ENCODE measurements at places on chromosomes 3 and 15. TPM values are rescaled to one million over a fixed set of nuclear protein-coding genes. Genes with fewer than 3 reads are reported as not detected.

FAM107A gene
- total RNA-seq, result not detected

CELSR3 gene
- 30.1 TPM for total RNA-seq

ACTRT3 gene
- total RNA-seq, result 0.82 TPM

TLE3 gene
- total RNA-seq, result 80.7 TPM

RASL12 gene
- 10.1 TPM for total RNA-seq

GABRG3 gene
- total RNA-seq, result 0.25 TPM

GRCh38 chr3:141448606-141449220, 38.1 kb upstream of the RASA2 start:
- DNase-seq, result no peak

- no peak for DNase-seq
Observed at GRCh38 chr3:1117843-1118473, 25.1 kb downstream of the CNTN6 start.

DNA sequence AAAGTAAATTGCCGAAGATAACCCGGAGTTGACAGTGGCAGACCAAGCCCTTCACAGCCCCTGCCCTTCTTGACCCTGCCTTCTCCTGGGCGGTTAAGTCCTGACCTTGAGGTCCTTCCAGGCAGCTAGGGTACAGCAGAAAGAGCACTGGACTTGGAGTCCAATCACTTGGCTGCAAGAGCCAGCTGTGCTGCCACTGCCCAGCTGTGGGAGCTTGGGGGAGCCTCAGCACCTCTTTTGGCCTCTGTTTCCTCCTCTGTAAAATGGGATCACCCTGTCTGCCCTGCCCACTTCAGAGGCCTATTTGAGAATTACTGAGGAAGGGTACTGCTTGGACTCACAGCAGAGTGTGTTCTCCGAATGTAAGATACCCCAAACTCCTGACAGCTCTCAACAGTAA, 66.2 kb upstream of the SMAD6 start:
- no peak for DNase-seq

DNA sequence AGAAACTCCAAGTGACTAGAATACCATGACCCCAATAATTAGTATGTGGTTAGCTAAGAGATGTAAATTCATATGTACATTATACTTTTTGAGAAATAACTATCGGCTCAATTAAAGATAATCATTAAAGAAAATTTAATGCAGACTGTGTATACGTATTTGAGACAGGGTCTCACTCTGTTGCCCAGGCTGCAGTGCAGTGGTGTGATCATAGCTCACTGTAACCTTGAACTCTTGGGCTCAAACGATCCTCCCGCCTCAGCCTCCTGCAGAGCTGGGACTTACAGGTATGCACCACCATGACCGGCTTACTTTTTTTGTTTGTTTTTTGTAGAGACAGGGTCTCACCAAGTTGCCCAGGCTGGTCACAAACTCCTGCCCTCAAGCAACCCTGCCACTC, 8.7 kb upstream of the CSTA start:
- DNase-seq, result no peak

- no peak for DNase-seq
Observed at GRCh38 chr3:20861454-20861853, 675.4 kb upstream of the SGO1 start.

GRCh38 chr3:64276131-64276530, 50.9 kb upstream of the PRICKLE2 start:
- DNase-seq, result no peak

- DNase-seq, result no peak
Observed at GRCh38 chr3:61919371-61919770, 358.0 kb downstream of the PTPRG start.

DNA sequence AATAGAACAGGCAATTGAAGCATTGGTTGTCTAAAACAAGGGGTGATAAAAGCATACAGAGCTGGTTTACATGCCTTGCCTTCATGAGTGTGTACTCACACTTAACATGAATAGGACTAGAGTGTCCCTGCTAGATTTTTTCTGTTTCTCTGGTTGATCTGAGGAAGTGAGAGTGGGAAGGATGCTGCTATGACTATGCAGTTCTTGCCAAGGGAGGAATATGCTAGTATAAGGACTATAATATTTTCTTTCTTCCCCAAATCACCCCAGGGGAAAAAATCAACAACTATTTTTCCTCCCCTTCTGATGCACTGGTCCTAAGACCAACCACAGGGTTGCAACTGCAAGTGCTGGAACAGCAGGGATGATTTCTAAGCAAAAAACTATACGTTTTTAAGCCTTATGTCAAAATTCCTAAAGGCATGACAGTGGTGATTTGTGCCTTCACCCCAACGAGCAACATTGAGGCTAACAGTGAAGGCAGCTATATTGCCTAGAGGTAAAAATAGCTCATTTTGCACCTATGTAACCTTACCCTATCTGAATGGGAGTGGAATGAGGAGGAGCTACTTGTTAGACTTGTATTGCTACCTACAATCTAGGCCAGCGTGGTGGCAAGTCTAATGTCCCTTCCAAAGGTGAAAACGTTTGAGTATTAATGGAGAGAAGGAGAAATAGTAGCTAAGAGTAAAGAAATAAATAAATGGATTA, 33.5 kb upstream of the USP8 start:
- DNase-seq, result no peak

DNA sequence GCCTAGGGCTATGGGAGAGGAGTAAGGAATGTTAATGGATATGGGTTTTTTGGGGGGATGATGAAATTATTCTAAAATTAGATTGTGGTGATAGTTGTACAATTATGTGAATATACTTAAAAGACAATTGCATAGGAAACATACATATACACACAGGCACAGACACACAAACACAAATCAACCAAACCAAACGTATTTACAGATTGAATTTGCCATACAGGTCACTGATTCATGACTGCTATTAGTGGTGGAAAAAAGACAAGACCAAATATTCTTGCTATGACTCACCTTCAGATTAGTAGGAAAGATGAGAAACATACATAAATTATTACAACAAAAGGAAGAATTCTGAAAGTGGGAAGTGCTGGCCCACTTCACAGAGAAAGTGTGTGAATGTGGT, 85.3 kb downstream of the C3orf38 start:
- DNase-seq, result no peak

DNA sequence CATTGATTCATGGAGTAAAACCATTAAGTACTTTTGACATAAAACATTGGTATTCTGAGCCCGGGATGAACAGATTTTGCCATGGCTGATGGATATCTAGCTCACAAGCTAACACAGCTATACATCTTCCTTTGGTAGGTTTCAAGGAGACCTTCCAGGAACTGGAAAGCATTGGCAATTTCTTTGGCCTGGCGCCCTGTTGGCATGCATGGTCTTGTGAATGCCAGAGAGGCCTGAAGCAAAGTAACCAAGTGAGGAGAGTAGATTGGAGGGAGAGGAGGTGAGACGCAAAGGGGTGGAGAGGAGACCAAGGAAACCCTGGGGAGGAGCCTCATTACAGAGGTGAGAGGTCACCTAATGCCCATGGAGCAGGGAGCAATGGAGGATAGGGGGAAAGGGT, 67.2 kb downstream of the SQOR start:
- no peak for DNase-seq

GRCh38 chr3:177569193-177569592, 371.9 kb upstream of the TBL1XR1 start:
- DNase-seq, result no peak

- DNase-seq, result no peak
Observed at GRCh38 chr15:40660686-40661085, 34.3 kb upstream of the RAD51 start.

DNA sequence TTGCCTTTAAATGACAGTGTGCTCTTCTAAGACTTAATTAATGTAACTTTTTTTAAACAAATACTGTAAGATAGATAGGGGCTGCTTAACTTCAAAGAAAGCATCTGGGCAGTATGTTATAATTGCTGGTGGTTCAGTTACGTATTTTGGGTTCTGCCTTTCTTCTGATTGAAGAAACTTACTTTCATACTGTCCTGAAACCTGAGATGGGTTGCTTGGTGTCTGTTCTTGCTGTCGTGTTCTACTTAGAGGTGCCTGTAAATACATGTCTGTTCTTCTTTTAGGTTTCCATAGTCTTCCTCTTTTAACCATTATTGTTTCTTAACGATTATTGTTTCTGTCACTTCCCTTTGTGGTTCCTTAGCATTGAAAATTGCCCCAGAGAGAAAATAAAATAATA, 297.7 kb upstream of the CHRM5 start:
- DNase-seq, result no peak

GRCh38 chr15:45387380-45388007, 9.2 kb upstream of the GATM start:
- DNase-seq, result no peak

GRCh38 chr3:194995922-194996321, 275.0 kb downstream of the XXYLT1 start:
- peak; percentile 33 for DNase-seq

- DNase-seq, result no peak
Observed at GRCh38 chr3:63400246-63400860, 122.2 kb downstream of the SYNPR start.

DNA sequence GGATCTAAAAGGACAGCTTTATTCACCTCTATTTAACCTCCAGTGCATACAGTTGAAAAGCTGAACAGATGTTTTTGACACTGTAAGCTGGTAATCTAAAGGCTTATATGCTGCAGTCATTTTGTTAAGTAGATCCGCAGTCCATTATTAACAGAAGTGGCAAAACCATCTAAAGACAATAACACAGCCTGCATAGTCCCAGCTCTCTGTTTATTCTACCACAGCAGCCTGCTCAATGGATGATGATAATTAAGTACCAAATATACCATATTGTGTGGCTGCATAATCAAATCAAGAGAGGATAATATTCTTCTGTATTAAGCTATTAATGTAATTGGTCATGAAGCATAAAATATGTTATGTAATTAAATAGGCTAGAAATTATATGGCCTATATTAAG, 207.1 kb downstream of the MEIS2 start:
- no peak for DNase-seq

DNA sequence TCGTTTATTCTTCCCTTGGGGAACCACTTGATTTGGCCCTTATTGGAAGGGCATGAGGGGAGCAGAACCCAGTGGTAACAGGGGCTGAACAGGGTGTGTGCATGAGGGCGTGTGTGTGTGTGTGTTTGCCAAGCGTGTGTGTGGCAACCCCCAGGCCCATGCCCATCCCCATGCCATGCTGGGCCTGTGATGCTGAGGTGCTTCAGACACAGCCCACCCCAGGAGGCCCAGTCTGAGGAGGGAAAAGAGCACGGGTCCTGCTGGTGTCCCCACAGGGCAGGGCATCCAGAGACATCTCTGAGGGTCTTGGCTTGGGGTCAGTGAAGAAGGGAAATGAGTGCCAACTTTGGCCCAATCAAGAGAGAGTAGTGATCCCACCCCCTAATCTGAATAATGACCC, 71.6 kb downstream of the RASGRF1 start:
- no peak for DNase-seq

DNA sequence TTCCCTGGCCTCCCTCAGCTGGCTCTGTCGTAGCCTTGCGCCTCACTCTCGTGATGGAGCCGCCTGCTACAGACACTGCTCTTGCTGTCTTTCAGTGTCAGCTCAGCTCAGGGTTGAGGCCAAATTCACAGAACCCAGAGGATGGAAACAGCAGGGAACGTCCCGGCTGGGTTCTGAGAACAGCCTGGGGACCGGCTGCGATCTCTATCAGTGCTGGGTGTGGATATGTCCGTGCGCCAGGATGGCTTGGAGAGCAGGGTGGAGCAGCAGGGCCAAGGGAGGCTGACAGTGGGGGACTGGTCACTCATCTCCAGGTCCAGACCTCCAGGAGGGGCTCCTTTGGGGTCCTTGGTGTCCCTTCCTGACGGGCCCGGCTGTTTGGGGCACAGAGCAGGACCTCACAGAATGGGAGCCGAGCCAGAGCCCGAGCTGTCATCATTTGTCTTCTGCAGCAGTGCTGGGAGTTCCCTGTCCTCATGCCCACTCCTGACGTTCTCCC, 18.4 kb downstream of the KLF15 start:
- peak; percentile 36 for DNase-seq

DNA sequence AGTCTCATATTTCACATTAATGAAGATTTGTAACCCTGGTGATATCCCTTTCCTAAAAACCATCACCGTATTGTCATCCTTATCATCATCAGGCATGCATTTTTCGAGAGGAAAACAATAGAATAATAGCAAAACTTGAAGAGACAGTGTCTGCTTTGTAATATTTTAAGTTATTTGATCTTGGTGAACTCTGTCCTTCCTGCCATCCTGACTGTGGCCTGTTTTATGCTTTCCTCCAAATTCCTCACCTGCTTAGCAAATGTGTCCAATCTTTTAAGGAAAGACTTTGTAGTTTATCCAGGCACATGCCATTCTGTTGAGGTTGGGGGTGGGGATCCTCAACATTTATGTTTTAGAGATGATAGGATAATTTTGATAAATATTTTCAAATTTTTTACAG, 306.1 kb upstream of the COL8A1 start:
- no peak for DNase-seq

DNA sequence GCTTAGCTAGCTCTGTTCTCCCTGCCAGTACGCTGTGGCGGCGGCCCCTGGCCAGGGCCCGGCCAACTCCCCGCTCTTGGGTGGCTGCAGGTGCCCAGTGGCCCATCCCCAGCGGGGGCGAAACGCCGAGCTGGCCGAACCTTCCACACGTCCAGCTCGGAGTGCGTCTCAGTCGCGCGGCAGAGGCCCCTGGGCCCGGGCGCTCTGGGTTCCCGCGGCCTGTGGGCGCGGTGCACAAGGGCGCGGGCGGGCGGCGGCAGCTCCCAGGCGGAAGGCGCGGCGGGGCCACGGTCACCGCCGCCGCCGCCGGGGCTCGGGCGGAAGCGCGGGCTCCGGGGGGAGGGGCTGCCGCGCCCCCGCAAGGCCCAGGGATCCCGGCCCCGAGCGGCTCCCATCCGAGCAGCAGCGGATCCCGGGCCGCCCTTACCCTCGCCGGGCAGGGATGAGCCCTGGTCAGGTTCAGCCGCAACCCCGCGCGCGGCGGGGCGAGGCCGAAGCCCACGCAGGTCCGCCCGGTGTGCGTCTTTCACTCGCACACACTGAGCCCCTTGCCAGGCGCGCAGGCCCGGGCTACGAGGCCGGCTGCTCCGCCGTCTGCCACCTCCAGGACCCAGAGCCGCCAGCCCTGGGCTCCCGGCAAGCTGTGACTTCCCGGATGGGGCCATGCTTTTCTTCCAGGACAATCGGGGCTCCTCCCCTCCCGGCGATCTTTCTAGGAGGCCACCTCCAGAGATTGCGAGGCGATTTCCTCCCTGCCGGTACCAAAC, 54.2 kb downstream of the CCDC54 start:
- peak; percentile 94 for DNase-seq

- DNase-seq, result no peak
Observed at GRCh38 chr3:28139288-28139687, 102.1 kb upstream of the CMC1 start.

- DNase-seq, result no peak
Observed at GRCh38 chr3:147141516-147142288, 264.6 kb downstream of the ZIC4 start.

DNA sequence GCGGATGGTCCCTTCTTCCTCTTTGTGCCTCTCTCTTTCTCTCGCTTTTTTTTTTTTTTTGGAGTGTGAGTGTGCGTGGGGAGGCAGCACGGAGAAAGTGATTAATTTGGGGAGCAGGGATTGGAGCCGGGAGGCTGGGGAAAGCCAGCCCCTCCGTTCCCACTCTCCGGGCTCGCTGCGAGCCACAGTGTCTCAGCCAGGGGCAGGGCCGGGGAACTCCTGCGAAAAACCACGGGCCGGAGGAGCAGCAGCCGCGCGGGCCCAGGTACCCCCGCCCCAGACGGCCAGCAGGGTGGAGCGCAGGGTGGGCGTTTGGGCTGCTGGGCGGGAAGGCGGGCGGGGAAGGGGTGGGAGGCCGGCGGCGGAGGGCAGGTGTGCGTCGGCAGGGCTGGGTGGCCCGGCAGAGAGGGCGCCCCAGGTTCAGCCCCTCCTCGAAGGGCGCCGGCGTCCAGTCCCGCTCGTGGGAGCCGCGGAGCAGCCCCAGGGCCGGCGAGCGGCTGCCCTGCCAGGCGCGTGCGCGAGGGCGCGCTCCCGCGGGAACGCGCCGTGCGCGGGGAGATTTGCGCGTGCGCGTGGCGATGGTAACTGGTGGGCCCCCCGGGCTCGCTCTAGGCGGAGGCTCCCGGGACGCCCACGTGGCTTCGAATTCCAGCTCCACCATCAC, 1.4 kb downstream of the CHL1 start:
- peak; percentile 70 for DNase-seq

All from endodermal cell (in vitro differentiated cells).